Endothelial cell of umbilical vein (primary cell): ENCODE measurements at places on chromosomes 5 and 9. TPM values are rescaled to one million over a fixed set of nuclear protein-coding genes. Genes with fewer than 3 reads are reported as not detected.
A peak's percentile ranks its signal among the peaks of the same experiment; 100 is the strongest.

Gene IL4
- not detected in 2 replicates for polyA plus RNA-seq

Gene EMB
- not detected in 2 replicates for polyA plus RNA-seq

Gene PTGR1
- polyA plus RNA-seq = 46.0 and 70.3 TPM in 2 replicates

Gene CNTFR
- not detected in 2 replicates for polyA plus RNA-seq

Gene SGCD
- polyA plus RNA-seq = not detected in 2 replicates

Gene NR4A3
- 0.11 TPM in 2 replicates for polyA plus RNA-seq

Gene RLN2
- polyA plus RNA-seq = 0.41 and 0.43 TPM in 2 replicates

Gene PIP5KL1
- polyA plus RNA-seq = 1.5 and 2.3 TPM in 2 replicates

Gene PRRT1B
- polyA plus RNA-seq = not detected in 2 replicates

Gene SUSD3
- 0.14 TPM in 1 of 2 replicates, not detected in the other for polyA plus RNA-seq

Gene OLFML2A
- polyA plus RNA-seq = 0.81 and 0.92 TPM in 2 replicates

GRCh38 chr9:91899219-91899563 lies 50.8 kb downstream of the ROR2 start:
- DNase-seq = no peak

GRCh38 chr5:7518947-7519560 lies 123.1 kb downstream of the ADCY2 start:
- no peak for DNase-seq

DNA sequence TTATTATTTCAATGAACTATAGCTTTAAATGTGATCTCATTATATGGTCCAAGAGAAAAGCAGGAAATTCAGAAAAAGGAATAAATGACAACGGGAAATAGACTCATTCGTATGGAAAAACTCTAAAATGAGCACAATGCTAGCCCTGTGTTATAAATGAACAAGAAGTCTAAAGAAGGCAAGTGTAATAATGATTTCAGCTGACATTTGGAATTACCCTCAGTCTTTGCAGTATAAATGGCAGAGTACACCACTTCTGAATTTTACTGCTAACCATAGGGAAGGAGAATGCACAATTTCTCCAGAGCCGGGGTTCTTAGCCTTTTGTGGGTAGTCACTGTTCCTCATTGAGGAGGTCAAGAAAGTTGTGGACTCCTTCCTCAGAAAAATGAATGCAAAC lies 93.1 kb downstream of the ANKRD55 start:
- DNase-seq = peak; percentile 90

- no peak for DNase-seq
Observed at GRCh38 chr9:126614455-126615244, 922 bp downstream of the LMX1B start.

DNA sequence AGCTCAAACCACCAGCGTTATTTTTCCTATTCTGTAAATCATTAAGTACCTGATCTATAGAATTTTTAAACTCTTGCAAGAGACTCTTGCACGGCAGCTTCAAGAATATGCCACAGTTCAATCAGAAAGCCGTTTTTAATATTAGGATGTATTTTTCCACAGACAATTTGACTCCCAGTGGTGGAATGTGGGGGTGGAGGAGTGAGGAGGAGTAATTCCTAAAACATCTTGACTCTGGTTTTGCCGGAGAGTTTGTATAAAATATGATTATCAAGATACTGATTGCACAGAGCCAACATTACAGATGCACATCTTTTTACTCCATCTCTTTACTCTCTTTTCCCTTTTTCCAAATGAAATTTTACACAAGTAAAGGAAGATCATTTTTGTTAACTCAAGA lies 288.3 kb downstream of the ENC1 start:
- DNase-seq = no peak

GRCh38 chr5:107538331-107538730 lies 132.4 kb downstream of the EFNA5 start:
- DNase-seq = no peak

GRCh38 chr9:115193777-115194176 lies 75.8 kb upstream of the TNC start:
- DNase-seq = no peak

- DNase-seq = peak; percentile 46
Observed at GRCh38 chr9:136543830-136544547, 1.9 kb downstream of the NOTCH1 start.

GRCh38 chr9:132054024-132054423 lies 25.6 kb downstream of the MED27 start:
- no peak for DNase-seq

- peak; percentile 9 for DNase-seq
Observed at GRCh38 chr9:136204838-136205706, at the start of gene LHX3. LHX3 (minus strand) TSS chr9:136205128; CDS start chr9:136205012, 116 bp downstream.

DNA sequence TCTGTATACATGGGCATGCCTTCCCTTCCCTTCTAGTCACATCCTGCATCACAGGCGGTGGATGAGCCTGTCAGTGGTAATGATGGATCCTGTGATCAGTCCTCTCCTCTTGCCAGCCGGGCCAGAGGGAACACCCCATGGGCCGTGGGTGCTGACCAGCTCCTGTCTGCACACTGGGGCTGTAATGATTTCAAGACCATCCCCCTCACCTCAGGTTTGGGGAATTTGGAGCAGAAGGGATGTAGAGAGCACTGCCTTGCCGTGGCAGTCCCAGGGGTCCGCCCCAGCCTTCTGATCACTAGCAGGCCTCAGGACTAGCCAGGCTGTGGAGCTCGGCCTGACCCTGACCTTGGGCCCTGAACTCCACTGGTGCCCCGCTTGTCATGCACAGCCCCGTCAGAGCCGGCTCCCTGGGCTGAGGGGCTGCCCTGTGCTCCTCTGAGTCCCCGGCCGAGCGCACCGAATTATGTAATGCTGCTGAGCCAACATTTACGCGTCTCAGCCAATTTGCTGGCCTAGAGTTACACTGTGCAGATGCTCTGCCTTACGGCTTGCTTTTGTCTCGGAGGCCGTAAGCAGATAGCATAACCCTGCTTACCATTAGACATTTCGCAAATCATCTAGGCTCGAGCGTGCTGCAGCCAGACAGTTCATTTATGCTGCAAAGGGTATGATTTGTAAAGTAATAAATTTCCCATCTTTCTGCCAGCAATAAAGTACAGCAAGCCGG lies 155.3 kb downstream of the MACROH2A1 start:
- no peak for DNase-seq

GRCh38 chr5:158591301-158591863 lies 508.3 kb downstream of the EBF1 start:
- DNase-seq = no peak

GRCh38 chr9:123116036-123116435 lies 82.6 kb downstream of the GPR21 start:
- no peak for DNase-seq

DNA sequence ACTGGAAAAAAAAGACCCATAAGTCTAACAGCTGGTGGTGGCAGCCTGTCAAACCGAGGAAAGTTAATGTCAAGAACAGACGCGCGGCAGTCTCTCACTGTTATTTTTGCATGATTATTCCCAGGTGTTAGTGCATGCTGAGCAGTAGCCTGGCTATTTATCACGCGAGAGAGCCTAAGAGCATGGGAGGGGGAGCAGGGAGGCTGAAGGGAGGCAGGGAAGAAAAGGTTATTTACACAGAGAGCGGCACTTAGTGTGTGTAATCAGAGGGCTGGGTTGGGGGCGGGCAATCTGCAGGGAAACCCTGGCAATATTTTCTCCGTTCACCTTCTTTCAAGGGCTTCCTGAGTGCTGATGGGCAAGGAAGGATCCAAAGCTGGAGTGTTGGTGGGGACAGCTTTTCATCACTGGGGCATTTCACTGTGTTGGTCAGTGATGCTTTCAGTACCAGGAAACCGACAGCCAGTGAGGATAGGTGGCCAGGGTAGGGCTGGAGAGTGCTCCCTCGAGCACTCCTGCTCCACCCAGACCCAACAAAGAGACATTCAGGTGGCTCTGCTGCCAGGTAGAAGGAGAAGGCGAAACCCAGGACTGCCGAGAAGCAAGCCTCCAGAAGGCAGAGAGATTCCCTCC lies 39.6 kb downstream of the ZNF608 start:
- DNase-seq = no peak

- DNase-seq = no peak
Observed at GRCh38 chr9:134636149-134636507, 5.5 kb upstream of the COL5A1 start.

- DNase-seq = no peak
Observed at GRCh38 chr5:112693301-112693700, 44.4 kb upstream of the APC start.

- no peak for DNase-seq
Observed at GRCh38 chr5:94791829-94792228, 173.4 kb downstream of the SLF1 start.

- DNase-seq = no peak
Observed at GRCh38 chr9:124454296-124454695, 4.0 kb downstream of the ADGRD2 start.

DNA sequence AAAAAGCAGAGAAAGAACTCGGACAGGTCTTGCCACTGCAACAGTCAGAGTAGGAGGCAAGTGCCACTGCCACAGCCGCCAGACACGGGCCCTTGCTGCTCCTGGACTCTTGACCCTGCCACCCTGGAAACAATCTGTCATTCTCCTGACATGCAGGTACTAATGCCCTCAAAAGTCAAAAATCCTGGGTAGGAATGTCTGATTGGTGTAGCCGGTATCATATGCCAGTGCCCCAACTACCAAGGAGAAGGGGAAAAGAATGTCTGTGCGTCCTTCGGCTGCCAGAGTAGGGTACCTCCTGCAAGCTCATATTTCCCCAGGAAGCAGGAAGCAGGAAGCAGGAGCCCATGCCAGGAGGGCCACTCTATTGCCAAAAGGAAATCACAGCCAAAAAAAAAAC lies 30.5 kb upstream of the F2RL1 start:
- DNase-seq = peak; percentile 64

GRCh38 chr5:96597438-96598020 lies 64.6 kb upstream of the CAST start:
- DNase-seq = peak; percentile 32

DNA sequence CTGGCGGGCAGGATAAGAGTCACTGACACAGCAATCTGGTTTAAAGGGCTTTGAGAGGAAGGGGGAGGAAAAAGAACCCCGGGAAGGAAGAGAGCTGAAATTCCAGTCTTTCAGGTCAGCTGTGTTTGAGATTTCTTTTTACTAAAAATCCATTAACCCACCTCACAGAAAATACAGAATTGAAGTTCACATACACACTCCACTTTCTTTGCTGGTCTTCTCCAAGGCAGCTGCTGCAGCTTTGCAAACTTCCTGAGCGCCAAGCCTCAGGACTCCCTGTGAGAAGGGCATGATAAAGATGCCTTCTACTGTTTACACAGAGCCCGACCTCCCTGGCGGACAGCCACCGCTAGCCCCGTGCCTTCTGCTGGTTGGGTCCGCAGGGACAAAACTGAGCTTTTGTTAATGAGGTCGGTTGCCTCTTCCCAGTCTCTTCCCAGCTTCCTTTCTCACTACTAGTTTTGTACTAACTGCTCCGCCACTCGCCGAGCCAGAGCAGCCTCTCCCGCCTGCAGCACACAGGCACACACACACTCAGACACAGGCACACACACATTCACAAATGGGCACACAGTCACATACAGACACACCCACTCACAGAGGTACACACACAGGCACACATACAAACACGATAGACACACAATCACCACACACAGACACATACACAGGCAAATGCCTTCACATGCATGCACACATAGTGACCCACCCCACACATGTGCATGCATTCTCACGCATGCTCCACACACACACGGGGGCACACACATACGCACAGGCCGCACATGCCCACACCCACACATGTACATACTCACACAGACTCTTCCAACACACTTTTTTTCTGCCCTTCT lies at the start of gene FREM1:
Gene FREM1, minus strand, starts transcription at position 468 of the 845 bp plus-strand sequence. CDS start 41,451 bp downstream, outside the sequence.
- peak; percentile 19 for DNase-seq

GRCh38 chr9:125183054-125183453 lies 6.5 kb downstream of the PPP6C start:
- DNase-seq = peak; percentile 77

DNA sequence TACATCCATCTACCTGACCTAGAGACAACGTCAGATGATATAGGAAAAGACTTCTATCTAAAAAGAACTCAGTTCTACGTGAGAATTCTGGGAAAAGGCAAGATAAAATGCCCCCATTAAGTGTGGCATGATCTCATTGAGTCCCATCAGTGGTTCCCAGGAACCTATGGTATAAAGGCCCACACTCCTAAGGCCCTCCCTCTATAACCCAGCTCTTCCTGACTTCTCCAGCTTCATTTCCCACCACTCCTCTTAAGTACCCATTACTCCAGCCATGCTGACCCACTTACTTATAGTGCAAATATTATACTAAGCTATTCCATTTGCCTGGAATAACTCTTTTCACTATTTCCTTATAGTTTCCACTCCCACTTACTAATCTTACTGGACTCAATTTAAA lies 95.4 kb upstream of the NR5A1 start:
- no peak for DNase-seq

DNA sequence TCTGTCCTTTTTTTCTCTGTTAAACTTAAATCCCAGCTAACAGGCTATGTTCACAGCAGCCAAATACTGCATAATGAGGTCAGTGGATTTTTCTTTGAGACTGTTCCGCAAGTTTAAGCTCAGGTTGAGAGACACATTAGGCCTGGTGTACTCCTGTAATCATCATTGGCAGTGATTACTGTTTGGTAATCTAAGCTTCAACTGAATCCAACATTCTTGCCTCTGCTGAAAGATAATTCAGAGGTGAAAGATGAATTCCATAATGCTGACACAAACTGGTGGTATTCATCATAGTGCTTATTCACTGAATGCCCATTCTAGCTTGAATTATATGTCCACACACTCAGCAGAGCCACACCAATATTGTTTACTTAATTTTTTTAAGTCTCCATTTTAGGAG lies 108.5 kb downstream of the NFIB start:
- DNase-seq = no peak

GRCh38 chr9:102124465-102124864 lies 386.0 kb upstream of the GRIN3A start:
- DNase-seq = no peak

DNA sequence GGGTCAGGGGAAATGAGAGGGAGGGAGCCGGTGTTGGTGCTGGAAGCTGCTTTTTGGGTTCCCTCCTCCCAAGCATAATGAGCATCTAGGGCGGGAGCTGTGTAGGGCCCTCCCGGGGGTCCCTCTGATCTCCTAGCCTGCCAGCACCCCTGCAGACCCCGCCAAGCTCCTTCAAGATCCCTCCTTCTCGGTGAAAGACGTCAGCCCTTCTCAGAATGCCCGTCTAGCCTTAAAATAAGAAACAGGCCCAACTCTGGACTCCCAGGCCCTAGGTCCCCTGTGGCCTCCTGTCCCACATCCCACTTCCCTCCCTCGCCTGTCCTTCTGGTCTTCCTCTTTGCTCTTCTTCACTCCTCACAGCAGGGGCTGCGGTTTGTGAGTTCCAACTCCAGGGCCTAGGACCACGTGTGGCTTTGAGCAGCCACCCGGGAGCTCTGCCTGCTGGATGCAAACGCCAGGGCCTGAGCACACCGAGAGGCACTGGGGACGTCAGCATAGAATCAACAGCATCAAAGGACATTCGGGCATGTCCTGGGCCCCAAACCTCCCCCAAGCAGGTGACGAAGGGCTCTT lies 8.8 kb upstream of the SCGB3A1 start:
- DNase-seq = no peak

GRCh38 chr5:87015901-87016300 lies 251.8 kb upstream of the RASA1 start:
- no peak for DNase-seq

DNA sequence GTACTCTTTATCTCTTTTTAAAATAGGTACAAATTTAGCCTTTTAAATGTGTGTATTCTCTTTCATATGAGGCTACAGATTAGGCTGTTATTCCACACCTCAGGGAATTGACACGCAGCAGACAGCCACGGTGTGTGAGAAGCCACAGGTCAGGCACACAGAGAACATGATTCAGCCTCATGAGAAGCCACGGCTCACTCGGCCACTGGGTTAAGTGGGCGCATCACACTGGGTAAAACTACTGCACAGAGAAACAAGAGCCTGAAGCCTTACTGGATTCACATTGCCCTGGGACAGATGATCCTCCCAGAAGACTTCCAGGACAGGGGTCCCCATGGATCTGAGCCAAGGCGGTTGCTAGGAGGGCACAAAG lies 28.2 kb downstream of the LPCAT1 start:
- DNase-seq = no peak
